ENCODE measurements at places on chromosomes 1 and 21. TPM values are rescaled to one million over a fixed set of nuclear protein-coding genes. Genes with fewer than 3 reads are reported as not detected.

DNA sequence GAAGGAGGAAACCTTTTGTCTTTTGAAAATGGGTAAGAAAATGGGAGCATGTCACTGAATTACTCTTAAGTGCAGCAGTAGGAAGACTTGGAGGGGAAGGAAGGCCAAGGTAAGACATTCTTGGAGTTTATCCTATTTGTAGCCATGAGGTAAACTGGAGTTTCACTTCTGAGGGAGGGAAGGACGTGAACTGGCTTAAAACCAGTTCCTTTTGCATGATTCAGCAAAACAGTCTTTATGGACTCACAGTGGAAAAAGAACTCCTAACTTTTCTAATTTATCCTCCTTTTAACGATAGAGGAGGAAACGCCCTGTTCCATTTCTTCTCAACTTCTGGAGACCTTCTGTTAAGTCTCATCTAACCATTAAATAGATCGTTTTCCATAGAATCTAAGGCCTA is 2.5 kb downstream of the PRDX6 start:
- no peak for ATAC-seq

GRCh38 chr1:96863449-96863848 is 141.9 kb downstream of the PTBP2 start:
- no peak for ATAC-seq

DNA sequence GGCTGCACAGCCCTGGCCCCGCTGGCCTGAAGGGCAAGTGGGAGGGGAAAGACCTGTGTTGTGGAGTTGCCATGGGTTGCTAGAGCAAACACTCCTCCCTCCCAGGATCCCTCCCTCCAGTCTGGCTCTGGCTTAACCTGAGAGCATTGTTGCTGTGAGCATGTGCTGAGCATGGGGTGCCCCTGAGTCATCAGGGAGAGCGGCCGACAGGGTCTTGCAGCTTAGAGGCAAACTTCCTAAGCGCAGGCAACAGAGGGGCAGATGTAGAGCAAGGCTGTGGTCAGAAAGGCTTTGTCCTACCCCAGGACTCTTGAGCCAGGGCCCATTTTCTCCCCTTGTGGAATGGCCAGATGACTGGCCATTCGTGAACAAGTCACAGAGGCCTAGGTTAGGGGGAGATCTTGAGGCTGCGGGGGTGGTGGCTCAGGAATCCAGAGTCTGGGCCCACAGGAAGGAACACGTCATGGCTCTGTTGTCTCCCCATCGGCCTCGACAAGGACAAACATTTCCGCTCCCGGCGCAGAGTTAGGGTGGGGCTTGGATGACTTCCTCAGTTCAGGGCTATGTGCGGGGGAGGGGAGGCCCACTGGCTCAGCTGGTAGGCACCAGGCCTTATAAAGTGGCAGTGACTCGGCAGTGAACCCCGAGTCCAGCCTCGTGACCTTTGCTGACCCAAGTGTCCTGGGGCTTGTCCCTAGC is 362 bp upstream of the DYNLT4 start:
- ATAC-seq: peak; percentile 89

- ATAC-seq: no peak
These were observed 94.7 kb downstream of the LIPI start for GRCh38 chr21:14116080-14116481.

Gene ALDH4A1
- 23.5 TPM for total RNA-seq

All from gastroesophageal sphincter (tissue), 4 donors.